ENCODE measurements at places on chromosomes 6 and 20.

DNA sequence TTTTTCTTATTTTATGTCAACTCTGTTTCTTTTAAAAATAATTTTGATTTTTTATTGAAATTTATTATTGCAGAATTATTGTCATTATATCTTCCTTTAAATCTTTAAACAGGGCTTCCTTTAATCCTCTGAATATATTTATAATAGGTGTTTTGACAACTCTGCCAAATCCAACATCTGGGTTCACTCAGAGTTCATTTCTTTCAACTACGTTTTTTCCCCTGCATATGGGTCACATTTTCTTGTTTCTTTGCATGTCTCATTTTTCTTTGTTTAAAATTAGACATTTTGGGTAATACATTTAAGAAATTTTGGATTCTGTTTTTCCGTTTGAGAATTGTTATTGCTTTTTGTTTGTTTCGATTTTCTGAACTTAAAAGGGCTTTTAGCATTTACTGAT, 655.1 kb upstream of the CITED2 start:
- DNase-seq = no peak

GRCh38 chr6:24205020-24205492, 79.0 kb downstream of the NRSN1 start:
- no peak for DNase-seq

- no peak for DNase-seq
Measured at GRCh38 chr6:44923444-44923843, 404.7 kb upstream of the RUNX2 start.

- no peak for DNase-seq
Measured at GRCh38 chr6:4822476-4822875, 46.3 kb downstream of the CDYL start.

DNA sequence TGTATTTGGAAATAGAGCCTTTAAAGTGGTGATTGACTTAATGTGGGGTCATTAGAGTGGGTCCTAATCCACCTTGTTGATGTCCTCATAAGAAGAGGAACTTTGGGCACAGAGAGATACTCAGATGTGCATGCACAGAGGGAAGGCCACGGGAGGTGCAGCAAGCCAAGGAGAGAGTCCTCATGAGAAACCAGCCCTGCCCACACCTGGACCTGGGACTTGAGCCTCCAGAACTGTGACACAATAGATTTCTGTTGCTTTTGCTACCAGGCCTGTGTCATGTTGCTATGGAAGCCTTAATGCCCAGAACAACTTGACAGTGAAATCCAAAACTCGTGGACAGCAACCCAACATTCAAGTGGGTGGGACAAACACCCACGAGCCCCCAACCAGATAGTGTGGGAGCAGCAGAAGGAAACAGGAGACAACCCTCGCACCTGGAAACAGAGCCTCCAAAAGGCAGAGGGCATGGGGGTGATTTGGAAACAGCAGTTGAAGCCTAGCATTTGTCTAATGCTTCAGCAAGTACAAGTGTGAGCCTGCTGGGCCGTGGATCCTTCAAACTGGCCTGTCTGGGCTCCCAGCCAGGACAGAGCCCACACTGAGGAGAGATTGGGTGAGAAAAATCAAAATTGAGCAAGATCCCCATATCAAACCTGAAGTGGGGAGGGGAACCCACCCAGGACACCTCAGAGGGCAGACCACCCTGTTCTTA, 201.0 kb upstream of the CST7 start:
- no peak for DNase-seq

DNA sequence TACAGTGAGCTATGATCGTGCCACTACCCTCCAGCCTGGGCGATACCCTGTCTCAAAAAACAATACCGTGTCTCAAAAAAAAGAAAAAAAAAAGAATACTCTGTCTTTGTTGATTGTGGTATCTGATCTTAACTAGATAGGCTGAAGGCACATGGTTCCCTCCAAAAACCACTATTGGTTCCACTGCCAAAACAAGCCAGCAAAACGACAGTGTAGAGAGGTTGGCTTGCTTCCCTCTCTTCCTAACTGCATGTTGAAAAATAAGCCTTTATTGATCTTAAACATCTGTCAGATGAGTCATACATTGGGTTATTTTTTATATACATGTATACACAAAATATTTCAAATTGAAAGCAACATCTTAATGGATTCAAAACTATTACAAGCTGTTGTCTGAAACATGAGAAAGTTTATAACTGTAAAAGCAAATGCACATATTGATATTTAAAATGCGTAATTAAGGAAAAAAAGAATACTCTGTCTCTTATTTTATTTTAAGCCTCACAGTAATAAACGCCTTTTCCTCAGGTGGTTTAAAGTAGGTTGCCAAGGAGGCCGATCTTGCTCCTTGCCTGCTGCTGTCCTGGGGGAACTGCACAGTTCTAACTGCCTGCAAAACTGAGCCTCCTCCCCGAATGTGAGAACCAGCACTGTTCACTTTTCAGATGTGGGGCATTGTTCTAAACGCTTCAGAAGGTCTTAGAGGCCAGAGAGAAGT, 7.0 kb upstream of the NINL start:
- DNase-seq = no peak

- no peak for DNase-seq
Measured at GRCh38 chr6:13283331-13283730, 45.0 kb downstream of the TBC1D7 start.

DNA sequence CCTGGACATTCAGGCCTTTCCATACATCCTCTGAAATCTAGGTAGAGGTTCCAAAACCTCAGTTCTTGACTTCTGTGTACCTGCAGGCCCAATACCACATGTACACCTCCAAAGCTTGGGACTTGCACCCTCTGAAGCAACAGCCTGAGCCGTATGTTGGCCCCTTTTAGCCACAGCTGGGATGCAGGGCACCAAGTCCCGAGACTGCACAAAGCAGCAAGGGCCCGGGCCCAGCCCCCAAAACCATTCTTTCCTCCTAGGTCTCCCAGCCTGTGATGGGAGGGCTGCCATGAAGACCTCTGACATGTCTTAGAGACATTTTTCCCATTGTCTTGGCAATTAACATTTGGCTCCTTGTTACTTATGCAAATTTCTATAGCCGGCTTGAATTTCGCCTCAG, 107.4 kb upstream of the FRMD1 start:
- no peak for DNase-seq

GRCh38 chr6:139551376-139551775, 176.9 kb upstream of the CITED2 start:
- DNase-seq = no peak

- no peak for DNase-seq
Measured at GRCh38 chr20:12886618-12887363, 122.0 kb upstream of the SPTLC3 start.

- DNase-seq = peak; percentile 49
Measured at GRCh38 chr6:166540631-166541331, 45.7 kb downstream of the RAMACL start.

GRCh38 chr6:30025186-30025585, 35.9 kb upstream of the POLR1H start:
- DNase-seq = no peak

DNA sequence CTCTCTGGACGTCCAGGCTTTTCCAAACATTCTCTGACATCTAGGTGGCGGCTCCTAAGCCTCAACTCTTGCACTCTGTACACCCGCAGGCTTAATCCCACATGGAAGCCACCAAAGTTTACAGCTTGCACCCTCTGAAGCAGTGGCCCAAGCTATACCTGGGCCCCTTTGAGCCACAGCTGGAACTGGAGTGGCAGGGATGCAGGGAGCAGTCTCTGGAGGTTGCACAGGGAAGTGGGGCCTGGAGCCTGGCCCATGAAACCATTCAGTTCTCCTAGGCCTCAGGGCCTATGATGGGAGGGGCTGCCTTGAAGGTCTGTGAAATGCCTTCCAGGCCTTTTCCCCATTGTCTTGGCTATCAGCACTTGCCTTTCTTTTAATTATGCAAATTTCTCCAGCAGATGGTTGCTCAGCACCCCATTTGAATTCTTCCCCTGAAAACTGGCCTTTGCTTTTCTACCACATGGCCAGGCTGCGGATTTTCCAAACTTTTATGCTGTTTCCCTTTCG, 64.9 kb downstream of the IRF4 start:
- no peak for DNase-seq

GRCh38 chr20:38804682-38805501, 605 bp upstream of the PPP1R16B start:
- peak; percentile 31 for DNase-seq

GRCh38 chr6:73471686-73472290, 10.3 kb downstream of the MTO1 start:
- DNase-seq = no peak

GRCh38 chr6:9982215-9982614, 432.7 kb downstream of the TFAP2A start:
- DNase-seq = no peak

DNA sequence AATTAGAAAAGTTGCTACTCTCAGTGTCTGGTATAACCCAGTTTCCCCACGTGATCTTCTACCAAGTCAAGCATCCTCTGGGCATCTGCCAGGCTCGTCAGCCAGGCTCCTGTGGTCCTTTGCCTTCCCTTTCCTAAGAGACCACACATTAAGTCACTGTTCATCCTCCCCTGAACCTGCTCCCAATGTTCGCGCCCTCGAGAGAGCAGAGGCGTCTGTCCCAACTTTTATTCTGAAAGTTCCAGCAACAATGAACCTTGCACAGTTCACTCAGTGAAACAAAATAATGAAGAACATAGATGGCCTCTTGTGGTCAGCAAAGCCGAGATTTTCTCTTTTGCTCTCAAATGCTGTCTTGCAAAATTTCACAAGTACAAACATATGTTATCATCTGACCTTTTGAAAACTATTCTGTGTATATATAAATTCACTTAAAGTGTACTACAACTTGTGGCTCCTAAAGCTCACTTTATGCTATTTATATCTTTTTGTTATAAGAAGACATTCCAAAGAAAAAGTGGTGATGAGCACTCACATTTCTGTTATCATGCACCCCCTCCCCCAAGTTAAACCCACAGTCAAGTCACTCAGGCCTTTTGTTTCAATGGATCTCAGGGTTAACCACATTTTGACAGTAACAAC, 39.2 kb upstream of the NHSL1 start:
- DNase-seq = no peak

- no peak for DNase-seq
Measured at GRCh38 chr6:160791981-160792418, 90.0 kb downstream of the PLG start.

GRCh38 chr6:169831450-169832246, 80.2 kb downstream of the ERMARD start:
- peak; percentile 55 for DNase-seq

GRCh38 chr6:23081701-23082100, 512.3 kb downstream of the HDGFL1 start:
- DNase-seq = no peak

- no peak for DNase-seq
Measured at GRCh38 chr6:4319981-4320683, 184.8 kb upstream of the ECI2 start.

DNA sequence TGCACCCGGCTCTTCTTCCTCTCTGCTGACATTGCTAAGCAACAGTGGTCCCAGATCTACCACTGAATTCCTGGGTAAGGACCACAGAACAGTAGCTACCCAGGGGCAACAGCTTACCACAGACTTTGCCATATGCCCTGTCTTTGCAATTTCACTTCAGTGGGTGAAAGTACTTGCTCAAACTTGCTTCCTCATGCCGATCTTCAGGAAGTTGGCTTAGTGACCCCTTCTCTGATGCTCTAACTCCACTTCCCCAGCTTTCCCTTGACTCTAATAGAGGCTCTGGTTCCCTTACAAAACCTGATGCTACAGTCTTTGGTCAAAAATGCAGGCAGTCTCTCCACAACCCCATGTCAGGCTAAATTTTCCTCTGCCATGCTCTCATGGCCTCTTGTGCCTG, 3.3 kb upstream of the TAAR5 start:
- DNase-seq = no peak

GRCh38 chr6:167687116-167687725, 139.5 kb upstream of the AFDN start:
- DNase-seq = no peak

- peak; percentile 63 for DNase-seq
Measured at GRCh38 chr6:34791701-34792604, at the start of gene BLTP3A. TSS of gene BLTP3A (plus strand) at chr6:34792083. CDS start at chr6:34792251, 168 bp downstream.

- DNase-seq = no peak
Measured at GRCh38 chr6:345747-346385, 45.7 kb upstream of the IRF4 start.

DNA sequence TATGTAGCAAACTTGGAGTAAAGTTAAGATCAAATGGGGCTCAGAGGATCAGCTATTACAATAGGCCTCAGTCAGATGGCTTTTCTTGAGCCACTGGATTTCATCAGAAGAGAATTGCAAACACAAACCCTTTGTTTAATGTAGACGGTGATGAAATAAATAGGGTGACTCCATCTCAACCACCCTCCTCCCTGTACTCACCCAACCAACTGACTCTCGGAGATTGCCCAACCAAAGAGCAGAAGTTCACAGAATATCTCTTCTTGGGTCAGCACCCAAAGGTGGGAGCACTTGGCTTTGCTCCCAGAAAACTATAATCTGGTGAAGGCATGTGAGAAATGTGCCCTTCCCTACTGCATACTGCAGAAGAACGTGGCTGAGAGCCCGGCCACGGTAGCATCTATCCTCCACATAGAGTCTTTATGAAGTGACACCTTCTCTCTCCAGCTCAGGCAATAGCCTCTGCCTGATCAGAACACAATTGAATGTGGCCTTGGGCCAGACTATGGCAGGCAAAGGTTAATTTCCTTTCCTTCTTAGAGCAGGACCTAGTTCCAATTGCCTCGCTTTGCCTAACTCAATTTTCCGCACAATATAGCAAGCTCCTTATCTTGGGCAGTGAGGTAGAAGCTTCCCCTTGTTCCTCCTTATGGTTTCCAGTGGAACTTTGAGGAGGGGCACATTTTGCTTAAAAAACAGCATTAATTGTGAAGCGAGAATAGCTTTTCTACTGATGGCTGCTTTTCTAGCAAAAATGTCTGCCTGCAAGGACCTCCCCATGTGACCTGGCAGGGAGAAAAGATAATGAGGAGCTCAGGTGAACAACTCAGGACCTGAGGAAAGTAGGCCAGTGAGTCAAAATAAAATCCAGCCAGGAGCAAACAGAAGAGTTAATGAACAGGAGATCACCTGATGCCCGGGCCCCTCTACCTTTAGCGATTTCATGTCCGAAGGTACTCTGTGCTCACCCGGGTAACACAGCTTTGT, 79.4 kb downstream of the GFOD1 start:
- DNase-seq = no peak

- DNase-seq = no peak
Measured at GRCh38 chr6:357261-357790, 34.2 kb upstream of the IRF4 start.

DNA sequence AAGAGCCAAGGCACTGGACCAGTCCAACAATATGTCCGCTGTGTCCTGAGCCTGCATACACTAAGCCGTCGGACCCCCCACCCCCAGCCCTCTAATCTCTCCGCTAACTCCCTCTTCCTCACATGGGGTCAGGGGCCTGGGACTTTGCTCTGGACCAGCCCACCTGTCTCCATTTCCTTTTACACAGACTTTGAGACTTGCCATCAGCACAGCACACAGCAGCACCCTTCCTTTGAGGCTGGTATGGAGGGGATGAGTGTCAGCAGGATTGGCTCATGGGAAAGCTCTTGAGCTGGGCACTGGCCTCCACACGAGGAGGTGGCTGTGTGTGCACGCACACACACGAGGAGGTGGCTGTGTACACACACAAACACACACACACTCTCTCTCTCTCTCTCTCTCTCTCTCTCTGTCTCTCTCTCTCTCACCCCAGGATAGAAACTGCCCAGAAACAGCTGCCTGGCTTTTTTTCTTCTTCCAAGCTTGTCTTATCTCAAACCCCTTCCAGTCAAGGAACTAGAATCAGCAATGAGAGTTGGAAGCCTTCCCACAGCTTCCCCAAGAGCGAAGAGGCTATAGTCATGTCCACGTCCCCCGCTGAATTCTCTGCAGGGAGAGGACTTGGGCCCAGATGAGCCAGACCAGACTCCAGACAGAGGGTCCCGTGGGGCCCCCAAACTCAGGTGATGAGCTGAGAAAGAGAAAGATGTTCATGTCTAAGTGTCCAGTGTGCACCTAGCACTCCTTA, 18.6 kb downstream of the SLC9A8 start:
- DNase-seq = no peak
